Stimulated activated CD4-positive, alpha-beta T cell treated with anti-CD3 and anti-CD28 coated beads, Interleukin-1b, Interleukin-23, amount 100 ng/mL, for 1 hour (primary cell): ENCODE measurements at places on chromosomes 12 and 14.

GRCh38 chr12:88758176-88758575 is 177.9 kb upstream of the KITLG start:
- no peak for DNase-seq

GRCh38 chr12:91454179-91454578 is 271.6 kb upstream of the DCN start:
- no peak for DNase-seq

DNA sequence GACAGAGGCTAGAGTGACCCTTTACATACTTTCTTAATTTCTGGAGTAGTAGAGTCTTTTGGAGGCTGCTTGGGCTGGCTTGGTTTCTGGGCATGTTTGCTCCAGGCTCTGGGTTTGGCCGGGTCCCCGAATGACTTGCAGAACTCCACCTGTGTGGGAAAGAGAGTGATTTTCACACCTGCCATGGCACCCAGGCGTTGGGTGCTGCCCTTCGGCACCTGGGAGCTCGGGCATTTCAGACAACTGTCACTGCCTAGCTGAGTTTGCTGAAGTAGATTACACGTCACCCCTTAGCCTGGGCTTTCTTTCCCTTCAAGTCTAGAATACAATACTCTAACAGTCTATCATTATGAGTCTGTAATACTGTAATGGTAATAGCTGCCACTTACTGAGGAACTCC is 6.1 kb downstream of the RBM19 start:
- DNase-seq, result no peak

GRCh38 chr14:75292886-75293285 is 14.3 kb downstream of the FOS start:
- DNase-seq, result no peak

DNA sequence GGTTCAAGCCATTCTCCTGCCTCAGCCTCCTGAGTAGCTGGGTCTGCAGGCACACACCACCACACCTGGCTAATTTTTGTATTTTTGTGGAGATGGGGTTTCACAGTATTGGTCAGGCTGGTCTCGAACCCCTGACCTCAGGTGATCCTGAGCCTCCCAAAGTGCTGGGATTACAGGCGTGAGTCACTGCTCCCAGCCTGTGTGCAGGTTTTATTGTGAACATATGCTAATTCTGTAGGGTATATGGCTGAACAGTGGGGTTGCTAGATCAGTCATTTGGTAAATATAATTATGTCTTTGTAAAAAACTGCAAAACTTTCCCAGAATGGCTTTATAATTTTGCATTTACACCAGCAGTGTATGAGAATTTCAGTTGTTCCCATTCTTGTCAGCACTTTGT is 85.9 kb downstream of the RCOR1 start:
- DNase-seq, result no peak

- no peak for DNase-seq
Observed at GRCh38 chr14:24940213-24940783, 109.6 kb downstream of the STXBP6 start.

DNA sequence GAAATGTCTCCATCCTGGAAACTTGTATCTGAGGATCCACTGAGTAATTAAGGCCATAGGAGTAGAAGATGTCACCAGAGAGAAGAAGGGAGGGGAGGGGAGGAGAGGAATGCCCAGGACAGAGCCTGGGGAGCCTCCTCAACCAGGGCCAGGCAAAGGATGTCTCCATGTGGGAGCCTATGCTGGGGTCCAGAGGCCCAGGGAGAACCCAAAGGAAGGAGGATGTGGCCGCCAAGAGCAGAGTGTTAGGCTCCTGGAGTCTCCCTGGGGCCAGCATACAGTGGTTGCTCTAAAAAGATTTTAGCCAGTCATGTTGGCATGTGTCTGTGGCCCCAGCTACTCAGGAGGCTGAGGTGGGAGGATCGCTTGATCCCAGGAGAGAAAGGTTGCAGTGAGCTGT is 92.6 kb downstream of the DICER1 start:
- DNase-seq, result no peak

DNA sequence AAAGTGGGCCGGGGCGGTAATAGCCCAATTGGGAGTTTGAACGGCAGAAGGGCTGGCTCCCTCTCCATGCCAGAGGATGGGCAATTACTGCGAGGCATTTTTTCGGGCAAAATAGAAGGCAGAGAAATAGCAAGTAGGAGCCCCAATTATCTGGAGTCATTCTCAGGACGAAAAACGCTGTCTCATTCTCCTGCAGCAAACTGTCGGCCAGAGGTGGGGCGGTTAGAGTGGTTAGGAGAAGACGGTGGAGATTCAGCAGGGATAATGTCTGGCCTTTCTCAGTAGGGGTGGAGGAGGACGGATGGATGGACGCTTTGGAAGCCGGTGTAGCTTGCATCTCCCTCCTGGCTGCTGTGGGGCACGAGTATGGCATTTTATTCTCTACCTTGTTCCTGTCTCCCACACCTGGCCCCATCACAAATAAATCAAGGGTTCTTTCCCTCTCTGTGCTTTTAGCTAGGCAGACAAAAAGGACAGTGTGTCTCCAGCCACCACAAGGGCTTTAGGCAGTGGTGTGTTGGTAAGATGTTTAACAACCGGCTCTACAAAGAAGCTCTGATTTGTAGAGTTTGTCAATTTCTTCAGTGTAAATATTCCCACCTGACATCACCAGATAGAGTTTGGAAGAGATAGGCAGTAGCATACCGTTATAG is 140.5 kb upstream of the LHX5 start:
- DNase-seq, result no peak

GRCh38 chr14:77691259-77691658 is 16.6 kb downstream of the ALKBH1 start:
- DNase-seq, result no peak

DNA sequence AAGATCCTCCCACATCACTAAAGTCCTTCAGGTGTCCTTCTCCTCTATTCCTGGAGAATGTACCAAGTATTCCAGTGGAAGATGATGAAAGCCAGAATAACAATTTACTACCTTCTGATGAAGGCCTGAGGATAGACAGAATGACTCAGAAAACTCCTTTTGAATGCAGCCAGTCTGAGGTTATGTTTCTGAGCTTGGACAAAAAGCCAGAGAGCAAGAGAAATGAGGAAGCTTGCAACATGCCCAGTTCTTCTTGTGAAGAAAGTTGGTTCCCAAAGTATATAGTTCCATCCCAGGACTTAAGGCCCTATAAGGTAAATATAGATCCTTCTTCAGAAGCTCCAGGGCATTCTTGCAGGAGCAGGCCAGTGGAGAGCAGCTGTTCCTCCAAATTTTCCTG is 54.6 kb upstream of the HELB start:
- no peak for DNase-seq
